Renal cortex interstitium (tissue), 15 donors: ENCODE measurements at places on chromosomes 7 and 10. TPM values are rescaled to one million over a fixed set of nuclear protein-coding genes. Genes with fewer than 3 reads are reported as not detected.

GRCh38 chr10:42738679-42739078, 43.9 kb upstream of the BMS1 start:
- no peak for DNase-seq

GRCh38 chr7:26930845-26931244, 66.5 kb upstream of the SKAP2 start:
- DNase-seq, result no peak

- no peak for DNase-seq
These were observed 30.2 kb downstream of the DOCK1 start for GRCh38 chr10:126935263-126935946.

DNA sequence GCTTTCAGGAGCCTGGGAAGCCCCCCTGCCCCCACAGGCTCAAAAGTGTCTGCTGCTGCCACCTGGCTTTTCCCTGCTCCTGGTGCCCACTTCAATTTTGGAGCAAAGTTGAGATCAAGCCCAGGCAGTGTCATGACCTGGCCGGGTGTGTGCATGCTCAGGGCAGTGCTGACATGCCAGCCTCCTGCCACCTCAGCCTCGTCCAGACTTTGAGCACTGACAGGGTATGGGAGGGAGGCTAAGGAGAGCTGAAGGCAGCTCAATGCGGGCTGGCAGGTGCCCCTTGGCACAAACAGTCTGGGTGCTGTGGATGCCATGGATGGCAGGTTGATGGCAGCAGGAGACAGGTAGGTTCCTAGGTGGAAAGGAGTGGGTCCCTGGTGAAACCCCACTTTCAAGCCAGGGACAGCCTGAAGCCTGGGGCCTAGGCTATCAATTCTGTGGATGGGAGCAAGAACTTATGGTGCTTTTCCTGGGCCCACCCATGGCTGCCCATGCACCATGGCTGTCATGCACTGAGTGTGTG, 12.3 kb upstream of the ECHDC3 start:
- DNase-seq, result no peak

GRCh38 chr7:139249179-139249810, 18.3 kb downstream of the UBN2 start:
- no peak for DNase-seq

GRCh38 chr10:18563003-18563726, 88.2 kb downstream of the NSUN6 start:
- no peak for DNase-seq

- no peak for DNase-seq
These were observed 1.4 kb downstream of the OR6B1 start for GRCh38 chr7:144001543-144001942.

GRCh38 chr7:131244259-131244852, 83.3 kb upstream of the MKLN1 start:
- DNase-seq, result no peak

- no peak for DNase-seq
These were observed 132.7 kb upstream of the TEX47 start for GRCh38 chr7:88928276-88928675.

DNA sequence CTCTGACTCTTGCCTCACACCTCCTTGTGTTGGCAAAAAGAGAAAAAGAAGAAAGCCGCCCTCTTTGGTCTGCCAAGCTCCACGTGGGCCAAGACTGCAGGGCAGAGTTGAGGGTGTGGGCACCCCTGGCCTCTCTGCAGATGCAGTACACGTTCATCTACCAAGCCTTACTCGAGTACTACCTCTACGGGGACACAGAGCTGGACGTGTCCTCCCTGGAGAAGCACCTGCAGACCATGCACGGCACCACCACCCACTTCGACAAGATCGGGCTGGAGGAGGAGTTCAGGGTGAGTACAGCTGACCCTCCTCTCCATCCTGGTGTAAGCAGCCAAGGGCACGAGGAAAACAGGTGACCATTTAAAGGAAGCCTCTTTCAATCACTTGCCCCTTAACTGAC, 56.1 kb downstream of the MKI67 start:
- no peak for DNase-seq

- DNase-seq, result no peak
These were observed 27.4 kb upstream of the HECW1 start for GRCh38 chr7:43085017-43085416.

The ATOH7 gene
- polyA plus RNA-seq, result 1.2 TPM

The ACSM6 gene
- polyA plus RNA-seq, result 0.14 TPM

The LRRTM3 gene
- polyA plus RNA-seq, result 5.0 TPM

The TRIL gene
- 53.5 TPM for polyA plus RNA-seq
